Activated CD4-positive, alpha-beta memory T cell treated with anti-CD3 and anti-CD28 coated beads for 36 hours (primary cell): ENCODE measurements at places on chromosomes 3 and 15.

DNA sequence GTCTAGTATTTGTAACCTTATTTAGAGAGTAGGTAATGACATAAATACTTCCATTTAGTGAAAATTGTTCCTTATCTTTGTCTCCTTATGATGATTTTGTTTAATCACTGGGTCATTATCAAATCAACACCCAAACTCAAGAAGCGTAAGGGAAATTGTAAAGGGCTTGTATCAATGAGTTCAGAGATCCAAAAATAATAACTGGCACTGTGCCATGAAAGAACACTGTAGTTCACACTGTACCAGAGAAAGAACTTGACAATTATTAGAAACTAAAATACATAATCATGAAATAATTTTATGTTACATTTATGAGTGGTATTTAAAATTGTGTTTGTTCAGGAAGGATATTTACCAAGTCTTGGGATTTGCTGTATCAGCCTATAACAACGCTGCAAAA, 895.4 kb downstream of the FHIT start:
- DNase-seq, result no peak
- H3K27ac ChIP-seq, result no peak overlapping the region
- H3K4me1 ChIP-seq, result no peaks in the 10 kb centered on the region
- no peaks in the 10 kb centered on the region for H3K36me3 ChIP-seq

DNA sequence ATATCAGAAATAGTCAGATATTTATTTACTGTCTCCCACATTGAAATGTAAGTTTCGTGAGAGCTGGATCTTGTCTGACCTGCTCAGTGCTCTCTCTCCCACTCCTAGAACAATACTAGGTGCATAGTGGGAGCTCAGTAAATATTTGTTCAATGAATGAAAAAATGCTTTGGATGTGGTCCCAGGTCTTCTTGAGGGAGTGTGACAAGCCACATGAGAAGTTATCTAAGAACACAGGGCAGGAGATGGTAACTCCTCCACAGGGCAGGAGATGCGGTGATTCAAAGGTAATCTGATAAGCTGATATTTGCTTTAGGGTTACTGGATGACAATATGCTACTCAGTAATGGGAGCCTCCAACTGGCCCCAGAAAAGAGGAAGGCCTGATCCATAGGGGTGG, 25.8 kb upstream of the PLA2G4E start:
- no peak for DNase-seq
- peaks cover 4% of the 10 kb centered on the region for H3K4me1 ChIP-seq
- H3K27me3 ChIP-seq, result peaks cover 3% of the 10 kb centered on the region
- H3K36me3 ChIP-seq, result no peaks in the 10 kb centered on the region
- H3K27ac ChIP-seq, result no peak overlapping the region

DNA sequence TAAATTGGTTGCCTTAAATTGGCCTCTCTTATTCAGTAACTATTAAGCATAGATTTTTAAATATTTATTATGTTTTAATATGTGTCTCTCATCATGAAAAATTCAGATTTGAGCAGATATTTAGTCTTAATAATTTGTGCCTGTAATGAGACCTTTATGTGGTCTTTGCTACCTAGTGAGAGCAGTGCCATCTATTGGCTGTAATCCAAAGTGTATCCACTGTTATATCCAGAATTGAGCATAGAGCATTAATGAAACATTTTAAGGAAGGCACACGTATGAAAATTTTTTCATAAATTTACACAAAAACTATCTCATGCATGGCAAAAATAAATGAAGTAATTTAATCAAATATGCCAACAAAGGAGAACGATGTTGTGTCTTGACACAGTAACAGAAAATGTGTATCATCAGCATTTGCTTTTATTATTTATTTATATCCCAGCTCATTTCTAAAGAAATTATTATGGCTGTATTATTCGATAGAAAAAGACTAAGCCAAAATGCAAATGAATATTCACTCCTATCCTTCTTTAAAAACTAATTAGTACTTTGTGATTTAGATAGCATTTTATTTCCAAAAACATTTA, 203.5 kb downstream of the RSRC1 start:
- no peaks in the 10 kb centered on the region for H3K27me3 ChIP-seq
- H3K4me3 ChIP-seq, result no peak overlapping the region
- no peak for DNase-seq
- no peaks in the 10 kb centered on the region for H3K4me1 ChIP-seq
- H3K36me3 ChIP-seq, result peaks cover 2% of the 10 kb centered on the region

DNA sequence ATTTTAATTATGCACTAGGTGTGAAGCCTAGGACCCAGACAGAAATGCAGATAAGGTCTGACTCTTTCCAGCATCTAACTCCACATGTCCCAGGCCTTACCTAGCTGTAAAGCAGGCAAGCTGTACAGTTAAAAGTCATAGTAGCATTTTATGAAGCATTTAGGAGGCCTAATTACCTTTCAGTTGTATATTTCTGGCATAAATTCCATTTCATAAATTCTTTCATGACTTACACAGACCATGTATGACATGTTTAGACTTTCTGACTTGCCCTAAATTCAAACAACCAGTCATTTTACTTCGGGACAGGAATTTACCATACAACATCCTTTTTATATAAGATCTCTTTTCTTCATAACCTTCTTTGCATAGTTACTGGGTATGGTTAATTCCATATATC, 35.3 kb upstream of the THUMPD3 start:
- H3K4me1 ChIP-seq, result no peaks in the 10 kb centered on the region
- peaks cover 1% of the 10 kb centered on the region for H3K36me3 ChIP-seq
- no peak for DNase-seq
- no peak overlapping the region for H3K4me3 ChIP-seq

GRCh38 chr3:195129644-195130492, 141.1 kb downstream of the XXYLT1 start:
- peaks cover 53% of the 10 kb centered on the region for H3K4me1 ChIP-seq
- peak; percentile 77 for DNase-seq
- H3K27ac ChIP-seq, result peak overlapping the region; percentile 68
- H3K36me3 ChIP-seq, result no peaks in the 10 kb centered on the region
- H3K4me3 ChIP-seq, result peak overlapping the region; percentile 69

DNA sequence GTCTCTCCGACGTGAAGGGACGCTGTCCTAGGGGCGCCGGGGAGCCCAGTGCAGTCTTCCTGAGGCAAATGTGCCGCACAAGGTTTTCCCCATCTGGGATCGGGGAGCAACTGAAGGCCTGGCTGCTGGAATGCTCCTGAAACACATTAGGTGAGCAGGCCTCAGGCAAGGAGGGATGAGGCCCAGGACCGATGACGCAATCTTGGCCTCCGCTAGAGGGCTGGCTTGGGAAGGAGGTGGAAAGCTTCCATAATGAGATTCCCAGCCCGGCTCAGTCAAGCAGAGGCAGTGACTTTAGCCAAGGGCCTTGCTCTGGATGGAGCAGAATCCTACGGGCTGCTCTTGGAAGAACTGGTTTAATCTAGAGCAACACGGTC, 50.8 kb downstream of the CPN2 start:
- peaks cover 4% of the 10 kb centered on the region for H3K27me3 ChIP-seq
- DNase-seq, result no peak
- H3K4me1 ChIP-seq, result peaks cover 9% of the 10 kb centered on the region

DNA sequence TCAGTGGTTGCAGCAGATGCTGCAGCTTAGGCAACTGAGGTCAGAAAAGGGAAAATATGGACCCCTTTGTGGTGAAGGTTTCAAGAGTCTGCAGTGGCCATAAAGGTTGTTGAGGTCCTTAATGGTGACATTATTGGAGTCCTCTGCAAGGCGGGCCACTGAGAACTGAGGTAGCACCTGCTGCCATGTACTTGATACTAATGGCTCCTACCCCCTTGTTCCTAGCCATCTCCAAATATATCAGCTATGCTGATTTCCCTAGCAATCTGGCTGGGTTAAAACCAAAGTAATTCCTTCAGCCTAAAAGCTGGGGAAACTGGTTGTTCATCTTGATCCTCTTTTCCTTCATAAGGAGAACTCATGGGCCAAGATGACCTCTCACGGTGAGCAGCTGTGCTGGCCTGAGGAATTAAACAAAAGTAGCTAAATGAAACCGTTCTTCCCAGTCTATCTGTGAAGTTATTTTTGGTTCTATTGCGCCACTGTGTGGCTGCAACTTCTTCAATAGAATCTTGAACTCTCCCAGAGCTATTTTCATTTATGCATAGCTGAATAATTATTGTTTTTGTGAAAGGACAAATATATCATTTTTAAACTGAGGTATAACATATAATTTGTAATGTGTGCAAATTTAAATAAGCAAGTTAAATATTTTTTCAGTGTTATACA, 76.1 kb upstream of the PLSCR4 start:
- H3K36me3 ChIP-seq, result no peaks in the 10 kb centered on the region
- no peak for DNase-seq
- no peaks in the 10 kb centered on the region for H3K27me3 ChIP-seq
- no peak overlapping the region for H3K4me3 ChIP-seq
- H3K4me1 ChIP-seq, result no peaks in the 10 kb centered on the region

GRCh38 chr15:93028111-93028631, 60.8 kb downstream of the RGMA start:
- H3K4me1 ChIP-seq, result peaks cover 61% of the 10 kb centered on the region
- DNase-seq, result no peak
- no peak overlapping the region for H3K4me3 ChIP-seq
- H3K27me3 ChIP-seq, result no peaks in the 10 kb centered on the region

DNA sequence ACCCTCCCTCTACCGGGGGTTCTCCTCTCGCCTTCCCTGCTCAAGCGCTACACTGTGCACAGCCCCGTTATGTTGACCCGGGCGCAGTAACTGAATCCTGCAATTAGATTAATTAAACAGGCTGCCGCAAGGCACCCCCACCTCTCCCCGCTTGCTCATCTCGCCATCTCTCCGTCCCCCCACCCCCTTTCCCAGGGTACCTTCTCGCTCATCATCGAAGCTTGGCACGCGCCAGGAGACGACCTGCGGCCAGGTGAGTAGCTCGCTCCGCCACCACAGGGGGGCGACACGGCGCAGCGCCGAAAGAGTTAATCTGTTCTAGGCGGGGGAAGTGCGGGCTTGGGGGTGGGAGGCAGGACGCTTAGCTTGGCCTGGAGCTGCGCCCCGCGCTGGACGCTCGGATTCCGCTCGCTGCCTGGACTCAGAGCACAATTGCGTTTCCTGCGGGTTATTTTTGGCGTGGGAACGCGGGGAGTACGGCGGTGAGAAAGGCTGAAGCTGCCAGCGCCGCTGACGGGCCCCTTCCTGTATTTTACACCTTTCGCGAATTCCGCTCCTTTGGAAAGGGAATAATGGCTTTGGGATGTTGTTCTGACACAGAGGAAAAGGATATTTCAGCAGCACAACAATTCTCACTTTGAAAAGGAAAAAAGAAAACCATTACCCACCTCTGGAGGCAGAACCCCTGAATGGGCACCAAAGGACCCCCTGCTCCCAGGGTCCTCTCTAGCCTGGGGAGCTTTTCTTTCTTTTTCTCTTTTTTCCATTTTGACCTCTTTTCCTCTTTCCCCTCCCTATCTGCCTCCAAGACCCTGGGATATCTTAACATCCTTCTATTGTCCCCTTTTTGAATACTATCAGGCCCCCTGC, 1.5 kb downstream of the DLL4 start:
- H3K4me1 ChIP-seq, result peaks cover 40% of the 10 kb centered on the region
- peak overlapping the region; percentile 6 for H3K27ac ChIP-seq
- DNase-seq, result peak; percentile 73
- H3K36me3 ChIP-seq, result no peaks in the 10 kb centered on the region
- H3K27me3 ChIP-seq, result peaks cover 55% of the 10 kb centered on the region

GRCh38 chr3:58421004-58421403, 12.6 kb downstream of the PDHB start:
- no peak overlapping the region for H3K27ac ChIP-seq
- H3K4me3 ChIP-seq, result no peak overlapping the region
- peaks cover 10% of the 10 kb centered on the region for H3K4me1 ChIP-seq
- no peaks in the 10 kb centered on the region for H3K27me3 ChIP-seq
- H3K36me3 ChIP-seq, result peaks cover 15% of the 10 kb centered on the region
- no peak for DNase-seq

DNA sequence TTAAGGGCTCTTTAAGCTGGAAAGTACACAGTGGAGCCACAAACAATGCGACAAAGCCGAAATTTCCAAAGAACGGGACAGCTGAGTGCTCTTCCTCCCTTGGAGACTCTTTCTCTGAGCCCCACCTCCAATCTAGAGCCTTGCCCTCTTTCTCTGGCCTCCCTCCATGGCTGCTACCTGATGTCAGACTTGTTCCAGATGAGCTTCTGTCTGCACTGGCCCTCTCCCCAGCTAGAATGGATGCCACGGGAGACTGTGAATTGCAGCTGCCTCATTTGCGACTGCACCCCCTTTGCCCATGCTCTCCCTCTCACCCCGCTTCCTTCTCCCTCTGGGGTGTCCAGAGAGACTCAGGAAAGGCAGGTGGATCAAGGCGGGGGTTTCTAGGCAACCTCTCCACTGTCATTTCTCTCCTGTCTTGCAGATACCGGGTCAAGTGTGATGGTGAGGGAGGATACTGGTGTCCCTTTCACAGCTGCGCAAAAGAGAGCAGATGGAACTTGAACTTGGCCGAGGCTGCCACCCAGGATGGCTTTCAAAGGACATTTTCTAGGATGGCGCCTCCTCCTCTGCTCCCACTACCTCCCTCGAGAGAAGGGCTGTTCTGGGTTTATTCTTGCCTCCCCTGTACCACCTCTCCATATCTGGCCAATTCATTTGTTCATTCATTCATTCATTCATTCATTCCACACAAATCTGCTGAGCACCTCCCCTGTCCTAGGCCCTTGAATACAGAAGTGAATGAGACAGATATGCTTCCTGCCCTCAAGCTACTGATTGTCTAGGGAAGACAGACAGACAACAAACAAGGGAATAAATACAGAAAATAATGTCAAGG, 12.8 kb downstream of the ATP2B2 start:
- H3K4me3 ChIP-seq, result no peak overlapping the region
- no peaks in the 10 kb centered on the region for H3K4me1 ChIP-seq
- H3K27ac ChIP-seq, result no peak overlapping the region
- DNase-seq, result no peak
- no peaks in the 10 kb centered on the region for H3K36me3 ChIP-seq

DNA sequence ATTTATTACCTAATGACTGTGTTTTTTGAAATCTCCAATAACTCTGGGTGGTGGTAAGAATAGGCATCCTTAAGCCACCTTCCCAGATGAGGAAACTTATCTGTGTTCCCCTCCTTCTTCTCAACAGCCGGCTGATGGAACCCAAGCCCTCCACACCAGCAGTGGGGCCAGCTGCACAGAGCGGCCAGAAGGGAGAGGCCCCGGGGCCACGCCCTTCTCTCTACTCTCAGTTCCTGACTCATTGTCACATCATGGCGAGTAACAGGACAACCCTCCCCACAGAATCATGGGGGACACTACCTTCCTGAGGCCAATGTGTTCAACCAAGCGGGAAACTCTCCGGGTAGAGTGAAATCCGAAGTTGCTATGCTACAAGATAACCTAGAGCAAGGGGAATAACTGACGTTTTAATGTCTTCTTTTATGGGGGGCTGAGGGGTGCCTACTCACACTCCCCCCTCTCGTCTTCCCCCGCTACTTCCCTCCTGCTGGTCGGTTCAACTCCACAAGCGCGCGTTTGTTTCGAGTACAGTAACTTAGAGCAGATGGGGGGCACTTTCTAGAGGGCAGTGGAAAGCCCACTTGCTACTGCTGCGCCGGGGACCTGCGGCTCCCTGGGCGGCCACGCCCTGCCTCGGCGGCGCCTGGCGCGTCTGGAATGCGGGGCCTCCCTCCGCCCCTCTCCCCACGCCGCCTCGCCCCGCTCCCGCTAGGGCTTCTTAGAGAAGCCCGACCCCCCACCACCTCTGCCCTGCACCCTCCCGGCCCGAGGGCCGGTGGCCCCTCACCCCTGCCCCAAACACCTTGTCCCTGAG, 621 bp downstream of the ANXA2 start:
- H3K4me3 ChIP-seq, result peak overlapping the region; percentile 93
- peak; percentile 81 for DNase-seq

GRCh38 chr3:143830063-143830462, 18.2 kb downstream of the SLC9A9 start:
- no peak overlapping the region for H3K4me3 ChIP-seq
- DNase-seq, result no peak
- H3K4me1 ChIP-seq, result peaks cover 52% of the 10 kb centered on the region
